Hematopoietic multipotent progenitor cell treated with erythropoietin and hydrocortisone succinate and interleukin-3 and kit ligand, for 6 days (in vitro differentiated cells): ENCODE measurements at places on chromosomes 13 and 19.

DNA sequence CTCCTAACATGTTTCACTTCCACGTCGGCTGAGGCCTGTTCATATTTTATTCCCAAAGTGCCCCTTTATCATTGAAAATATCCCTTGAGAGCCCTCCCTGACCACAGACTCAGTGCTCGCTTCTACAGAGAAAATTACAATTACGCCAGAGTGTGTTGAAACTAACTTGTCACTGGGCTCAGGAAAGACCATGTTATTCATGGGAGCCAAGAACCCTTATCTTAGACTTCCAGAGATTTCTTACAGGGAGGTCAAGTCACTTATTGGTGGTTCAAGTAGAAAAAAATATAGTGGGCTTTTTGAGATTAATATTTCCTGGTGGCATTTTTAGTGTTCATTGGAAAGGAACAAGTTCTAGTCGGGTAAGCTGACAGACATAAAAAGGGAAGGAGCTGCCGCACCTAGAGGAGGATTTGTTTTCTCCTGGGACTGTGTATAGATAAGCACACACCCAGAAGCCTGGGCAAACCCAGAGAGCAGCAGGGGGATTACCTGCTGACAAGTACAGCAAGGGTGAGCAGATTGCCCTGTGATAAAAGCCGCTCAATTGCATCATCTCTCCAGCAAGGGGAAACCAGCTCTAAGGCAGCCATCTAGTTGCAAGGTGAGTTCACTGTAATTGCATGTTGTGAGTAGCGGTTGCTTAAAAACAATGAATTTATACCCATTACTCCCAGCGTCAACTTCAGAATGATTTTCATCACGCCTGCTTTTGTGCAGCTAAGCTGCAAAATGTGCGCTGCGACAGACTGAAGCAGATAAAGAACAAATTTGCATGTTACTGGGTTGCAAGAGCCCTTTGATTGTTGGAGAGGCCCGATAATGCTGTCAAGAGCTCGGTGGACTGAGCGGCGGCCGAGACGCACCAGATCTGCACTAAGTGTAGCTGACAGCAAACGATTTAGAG, 46.2 kb downstream of the DCT start:
- peak; percentile 25 for DNase-seq

DNA sequence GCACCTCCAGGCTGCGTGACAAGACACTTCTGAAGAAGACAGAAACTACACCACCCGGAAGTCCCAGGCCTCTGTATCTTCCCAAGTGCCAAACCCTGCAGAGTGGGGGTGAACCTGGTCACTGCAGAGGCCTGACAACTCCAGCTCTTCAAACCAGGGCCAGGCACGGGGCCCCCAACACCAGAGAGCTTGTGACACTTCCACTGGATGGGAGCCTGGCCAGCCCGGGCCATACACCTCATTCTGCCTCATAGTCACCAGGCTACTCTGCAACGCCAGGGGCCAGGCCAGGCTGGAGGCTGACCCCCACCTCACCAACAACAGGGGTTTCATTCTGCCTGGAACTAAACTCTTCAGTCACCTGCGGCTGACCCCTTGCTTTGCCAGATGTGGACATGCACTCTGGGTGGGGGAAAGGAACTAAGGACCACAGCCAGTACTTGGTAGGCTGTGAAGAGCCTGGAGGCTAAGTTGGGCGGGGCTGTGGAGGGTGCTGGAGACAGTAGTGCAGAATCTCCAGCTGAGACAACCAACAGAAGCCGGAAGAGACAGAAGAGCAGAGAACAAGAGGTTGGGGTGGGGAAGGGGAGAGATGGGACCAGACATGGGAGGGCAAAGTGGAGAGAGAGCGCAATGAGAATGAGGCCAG, 23.0 kb downstream of the TUBA3C start:
- no peak for DNase-seq

- DNase-seq: no peak
Observed at GRCh38 chr13:63948045-63948444, 2532.4 kb upstream of the PCDH20 start.

- DNase-seq: no peak
Observed at GRCh38 chr19:12953799-12954611, 3.0 kb downstream of the GADD45GIP1 start.

- DNase-seq: peak; percentile 96
Observed at GRCh38 chr19:6737873-6738786, 750 bp upstream of the GPR108 start.

DNA sequence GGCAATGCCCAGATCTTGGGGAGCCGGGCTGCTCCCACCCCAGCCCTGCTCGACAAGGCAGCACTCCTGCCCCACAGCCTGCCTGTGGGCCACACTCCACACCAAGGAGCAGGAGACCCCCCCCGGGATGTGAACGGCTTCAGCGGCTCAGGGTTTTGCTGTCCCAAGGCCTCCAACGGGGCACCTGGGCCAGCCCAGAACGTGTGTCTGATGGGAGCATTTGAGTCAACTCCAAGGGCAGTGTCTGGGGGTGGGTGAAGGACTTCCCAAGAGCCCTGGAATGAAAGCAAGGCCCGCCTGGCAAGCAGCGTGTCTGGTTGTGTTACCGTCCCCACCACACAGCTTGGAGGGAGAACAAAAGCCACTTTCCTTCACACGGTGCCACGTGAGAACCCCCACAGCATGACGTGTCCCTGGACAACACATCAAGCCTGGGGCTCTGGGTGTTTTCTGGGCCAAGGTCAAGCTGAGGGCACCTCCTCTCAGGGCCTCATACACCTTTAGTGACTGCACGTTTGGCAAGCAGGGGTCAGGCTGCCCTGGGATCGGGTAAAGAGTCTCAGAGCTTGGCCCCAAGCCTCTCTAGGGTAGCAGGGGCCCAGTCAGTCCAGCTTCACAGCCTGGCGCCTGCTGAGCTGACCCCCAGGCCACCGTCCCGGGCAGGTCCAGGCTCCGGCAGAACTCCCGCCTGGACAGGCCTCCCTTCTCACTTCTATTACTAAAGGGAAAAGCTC, 6.0 kb downstream of the C13orf46 start:
- DNase-seq: no peak

DNA sequence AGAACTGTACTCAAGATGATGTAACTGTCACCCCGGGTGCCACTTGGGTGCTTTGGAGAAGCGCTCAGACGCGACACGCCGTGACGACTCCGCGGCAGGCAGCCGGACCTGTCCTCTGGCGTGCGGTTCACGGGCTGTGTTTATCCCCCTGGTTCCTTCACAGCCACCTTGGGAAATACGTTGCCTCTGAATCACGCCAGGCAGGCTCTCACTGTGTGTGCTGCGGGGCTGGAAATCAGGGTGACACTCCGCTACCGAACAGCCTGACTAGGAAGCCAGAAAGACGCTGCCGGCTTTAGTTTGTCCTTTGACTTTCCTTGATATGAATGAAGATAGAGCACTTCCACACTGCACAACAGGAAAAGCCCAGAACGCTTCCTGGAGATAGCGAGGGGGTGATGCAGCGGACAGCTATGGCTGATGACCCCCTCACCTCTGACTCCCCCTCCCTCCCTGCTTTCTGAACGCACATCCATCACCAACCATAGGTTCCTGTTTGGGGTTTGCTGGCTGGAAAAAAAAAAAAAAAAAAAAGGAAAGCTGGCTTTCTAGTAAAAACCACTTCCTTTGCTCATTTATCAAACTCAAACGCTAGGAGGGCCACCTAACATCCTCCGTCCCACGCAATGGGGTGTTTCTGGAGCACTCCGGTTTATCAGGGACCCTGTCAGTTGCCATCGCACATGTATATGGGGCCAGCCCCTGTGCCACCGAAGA, 3.7 kb upstream of the GP6 start:
- DNase-seq: peak; percentile 52

- DNase-seq: peak; percentile 52
Observed at GRCh38 chr19:45496349-45496953, 396 bp downstream of the RTN2 start.

- no peak for DNase-seq
Observed at GRCh38 chr13:70729369-70729768, 621.1 kb upstream of the KLHL1 start.

DNA sequence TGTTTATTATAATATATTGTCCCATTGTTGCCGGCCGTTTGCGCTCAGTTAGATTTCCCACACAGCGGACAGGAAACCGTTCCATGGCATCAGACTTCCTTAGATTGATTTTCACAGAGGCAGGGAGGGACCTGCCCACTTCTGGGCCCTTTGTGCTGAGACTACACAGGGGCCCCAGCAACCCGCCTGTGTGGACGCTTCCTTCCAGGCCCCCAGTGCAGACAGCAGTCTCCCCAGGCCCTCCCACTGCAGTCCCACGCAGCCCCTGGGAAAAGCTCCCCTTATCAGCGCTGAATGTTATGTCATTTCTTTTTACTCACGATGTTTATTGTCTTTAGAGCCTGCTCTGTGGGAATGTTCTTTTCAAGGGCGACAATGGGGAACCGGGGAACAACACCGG, 351.7 kb upstream of the ARGLU1 start:
- no peak for DNase-seq

GRCh38 chr19:51201712-51202111, 23.2 kb upstream of the CD33 start:
- DNase-seq: no peak

DNA sequence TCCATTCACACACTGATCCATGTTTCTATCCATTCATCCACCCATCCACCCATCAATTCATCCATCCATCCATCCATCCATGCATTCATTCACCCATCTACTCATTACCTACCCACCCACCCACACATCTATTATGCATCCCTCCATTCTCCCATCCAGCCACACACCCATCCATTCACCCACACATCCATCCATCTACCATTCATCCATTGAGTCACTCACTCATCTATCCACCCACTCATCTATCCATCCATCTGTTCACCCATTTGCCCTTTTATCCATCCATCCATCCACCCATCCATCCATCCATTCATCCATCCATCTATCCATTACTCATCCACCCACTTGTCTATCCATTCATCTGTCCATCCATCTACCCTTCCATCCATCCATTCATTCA, 30.1 kb downstream of the CELF5 start:
- no peak for DNase-seq

- DNase-seq: no peak
Observed at GRCh38 chr13:77313923-77314322, 13.0 kb downstream of the MYCBP2 start.

DNA sequence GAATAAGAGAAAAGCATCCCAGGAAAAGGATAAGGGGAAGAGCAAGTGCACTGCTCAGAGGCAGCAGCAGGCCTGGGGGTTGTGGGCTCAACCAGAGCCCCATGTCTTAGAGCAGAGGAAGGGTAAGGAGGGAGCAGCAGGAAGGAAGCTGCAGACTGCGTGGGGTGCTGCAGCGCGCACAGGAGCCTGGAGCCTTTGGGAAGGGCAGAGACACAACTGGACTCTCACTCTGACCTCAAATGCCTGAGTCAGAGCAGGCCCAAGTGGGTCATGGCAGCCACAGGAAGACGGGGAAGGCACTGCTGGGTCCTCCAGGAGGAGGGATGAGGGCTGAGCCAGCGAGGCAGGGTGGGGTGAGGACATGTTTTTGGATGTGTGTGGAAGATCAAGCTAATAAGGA, 31.6 kb downstream of the SIGLEC7 start:
- DNase-seq: no peak

DNA sequence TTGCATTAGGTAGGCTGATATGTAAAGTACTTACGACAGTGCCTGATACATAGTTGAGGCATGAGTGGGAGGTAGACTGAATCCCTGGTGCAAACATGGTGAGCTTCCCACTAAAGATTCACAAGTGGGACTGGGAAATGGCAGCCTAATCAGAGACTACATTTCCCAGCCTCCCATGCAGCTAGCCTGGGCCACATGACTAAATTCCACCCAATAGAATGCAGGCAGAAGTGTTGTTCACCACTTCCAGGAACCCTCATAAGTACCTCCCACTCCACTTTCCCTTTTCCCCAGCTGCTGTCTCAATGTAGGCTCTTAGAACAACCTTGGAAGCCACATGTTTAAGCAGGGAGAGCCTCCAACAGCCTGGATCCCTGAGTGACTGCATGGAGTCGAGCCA, 104.9 kb downstream of the CACNA1A start:
- DNase-seq: peak; percentile 22

- DNase-seq: no peak
Observed at GRCh38 chr19:31962561-31962996, 382.8 kb upstream of the ZNF507 start.

DNA sequence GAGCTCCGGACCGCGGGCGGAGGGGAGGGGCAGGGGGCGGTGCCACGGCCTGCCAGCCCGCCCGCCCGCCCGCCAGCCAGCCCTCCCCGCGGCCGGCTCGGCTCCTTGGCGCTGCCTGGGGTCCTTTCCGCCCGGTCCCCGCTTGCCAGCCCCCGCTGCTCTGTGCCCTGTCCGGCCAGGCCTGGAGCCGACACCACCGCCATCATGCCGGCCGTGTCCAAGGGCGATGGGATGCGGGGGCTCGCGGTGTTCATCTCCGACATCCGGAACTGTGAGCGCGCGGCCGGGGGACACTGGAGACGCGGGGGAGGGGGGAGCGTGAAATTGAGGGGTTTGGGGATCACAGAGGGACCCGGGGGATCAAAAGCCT, at the start of gene AP2A1:
TSS of gene AP2A1 (plus strand) at position 72 of the 370 bp plus-strand sequence. CDS start at position 205, 133 bp downstream.
- no peak for DNase-seq

DNA sequence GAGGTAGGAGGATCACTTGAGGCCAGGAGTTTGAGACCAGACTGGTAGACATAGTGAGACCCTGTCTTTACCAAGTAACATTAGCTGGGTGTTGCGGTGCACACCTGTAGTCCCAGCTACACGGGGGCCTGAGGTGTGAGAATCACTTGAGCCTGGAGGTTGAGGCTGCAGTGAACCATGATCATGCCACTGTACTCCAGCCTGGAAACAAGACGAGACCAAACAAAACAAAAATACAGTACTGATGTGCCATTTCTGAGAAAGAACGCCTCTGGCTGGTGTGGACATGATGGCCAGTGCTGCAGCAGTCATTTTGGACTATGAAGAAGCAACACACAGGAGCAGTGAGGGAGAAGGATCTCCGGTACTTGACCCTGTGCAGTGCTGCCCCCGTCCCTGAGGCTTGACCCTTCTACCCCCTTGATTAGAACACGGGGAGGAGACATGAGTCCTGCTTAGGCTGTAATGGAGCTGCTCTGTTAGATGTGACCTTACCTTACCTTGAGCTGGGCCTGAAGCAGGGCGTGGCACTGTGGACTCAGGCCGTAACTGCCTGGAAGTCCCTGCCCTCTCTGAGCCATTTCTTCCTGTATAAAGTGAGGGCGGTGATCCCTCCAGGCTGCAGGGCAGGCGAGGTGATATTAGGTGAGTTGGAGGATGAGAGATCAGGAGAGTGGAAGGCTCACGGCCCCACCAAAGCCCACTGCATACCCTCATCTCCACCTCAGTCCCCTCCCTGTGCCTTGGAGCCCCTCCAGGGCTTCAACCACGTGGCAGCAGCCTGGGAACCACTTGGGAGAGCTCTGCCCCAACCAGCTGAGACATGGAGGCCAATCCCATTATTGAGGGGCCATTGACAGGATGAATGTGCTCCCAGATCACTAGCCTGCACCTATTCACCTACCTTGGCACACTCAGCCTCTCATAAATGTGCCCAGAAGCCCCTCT, 5.9 kb downstream of the RPL18A start:
- peak; percentile 69 for DNase-seq

DNA sequence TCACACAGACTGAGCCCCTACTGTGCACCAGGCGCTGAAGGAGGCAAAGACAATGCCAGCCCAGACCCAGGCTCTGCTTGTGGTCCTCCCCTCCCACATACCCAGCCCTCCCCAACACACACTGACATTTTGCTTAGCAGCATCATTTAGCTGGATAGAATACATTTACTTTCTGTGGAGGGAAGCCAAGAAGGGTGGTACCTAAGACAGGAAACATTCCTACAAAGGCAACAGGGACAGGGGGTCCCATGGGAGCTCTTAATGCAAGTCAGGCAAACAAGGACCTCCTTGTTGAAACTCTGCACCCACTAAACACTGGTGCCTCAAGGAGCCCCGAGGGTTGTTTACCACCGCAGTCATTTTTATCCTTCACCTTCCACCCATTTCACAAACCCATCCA, 77.0 kb upstream of the ZNF507 start:
- no peak for DNase-seq
